ENCODE measurements at places on chromosomes 11 and 22.

DNA sequence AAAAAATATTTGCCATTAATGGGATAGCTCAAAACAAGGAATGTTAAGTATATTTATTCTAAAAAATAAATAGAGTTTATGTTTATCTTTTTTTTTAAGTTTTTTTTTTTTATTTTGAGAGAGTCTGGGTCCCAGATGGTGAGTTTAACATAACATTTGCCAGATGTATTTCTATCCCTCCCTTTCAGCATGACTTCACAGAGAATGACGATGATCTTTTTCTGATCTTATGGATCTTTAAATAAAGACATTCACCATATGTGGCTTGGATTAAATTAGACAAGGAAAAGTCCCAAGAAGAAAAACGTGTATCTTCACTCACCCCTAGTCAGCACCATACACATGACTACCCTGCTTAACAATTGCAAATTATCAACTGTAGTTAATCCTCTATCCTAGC, 839.8 kb upstream of the CNTN5 start:
- DNase-seq, result no peak

DNA sequence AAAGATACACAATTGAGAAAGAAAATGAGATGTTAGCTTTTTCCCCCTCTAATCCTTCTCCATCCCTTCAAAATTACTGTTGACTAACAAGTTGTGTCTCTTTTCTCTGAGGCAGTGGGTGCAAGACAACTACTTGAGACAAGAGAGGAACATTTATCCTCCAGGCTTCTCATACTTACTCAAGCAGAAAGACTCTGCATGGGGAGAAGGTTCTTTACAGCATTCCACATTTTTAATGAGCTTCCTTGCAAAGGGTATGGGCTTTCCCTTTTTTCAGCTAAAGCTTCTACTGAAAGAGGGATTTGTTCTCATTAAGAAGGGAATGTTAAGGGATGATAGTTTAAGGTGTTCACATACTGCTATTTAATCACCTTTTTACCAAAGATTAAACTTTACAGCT, 47.8 kb downstream of the PAX6 start:
- DNase-seq, result no peak

DNA sequence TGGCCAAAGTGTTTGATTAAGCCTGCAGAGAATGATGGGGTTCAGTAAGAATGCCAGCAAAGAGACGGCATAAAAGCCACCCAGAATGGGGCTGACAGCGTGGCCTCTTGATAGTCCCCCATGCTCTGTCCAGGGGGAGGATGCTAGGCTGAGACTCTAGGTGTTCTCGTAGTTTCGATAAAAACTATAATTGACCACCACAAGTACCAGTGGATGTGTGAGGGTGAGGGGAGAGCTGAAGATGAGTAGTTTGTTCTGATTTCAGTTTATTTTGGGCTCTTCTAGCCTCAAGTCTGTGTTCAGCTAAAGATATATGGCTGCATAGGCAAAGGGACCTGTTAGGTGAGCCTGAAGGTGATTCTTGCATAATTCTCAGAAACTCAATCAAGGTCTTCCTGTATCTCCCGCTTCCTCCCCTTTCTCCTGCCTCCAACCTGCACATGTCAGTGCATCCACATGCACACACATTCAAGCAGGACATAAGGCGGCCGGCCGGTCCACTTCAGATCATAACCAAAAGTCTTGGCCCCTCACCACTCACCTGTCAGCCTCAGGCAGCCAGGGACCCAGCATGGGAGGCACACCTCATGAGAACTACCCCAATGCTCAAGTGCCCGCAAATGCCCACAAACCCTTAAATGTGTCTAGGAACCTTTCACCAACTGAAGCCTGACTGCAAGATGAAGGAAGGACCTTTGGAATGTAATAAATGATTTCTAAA, 31.2 kb downstream of the FLI1 start:
- no peak for DNase-seq

DNA sequence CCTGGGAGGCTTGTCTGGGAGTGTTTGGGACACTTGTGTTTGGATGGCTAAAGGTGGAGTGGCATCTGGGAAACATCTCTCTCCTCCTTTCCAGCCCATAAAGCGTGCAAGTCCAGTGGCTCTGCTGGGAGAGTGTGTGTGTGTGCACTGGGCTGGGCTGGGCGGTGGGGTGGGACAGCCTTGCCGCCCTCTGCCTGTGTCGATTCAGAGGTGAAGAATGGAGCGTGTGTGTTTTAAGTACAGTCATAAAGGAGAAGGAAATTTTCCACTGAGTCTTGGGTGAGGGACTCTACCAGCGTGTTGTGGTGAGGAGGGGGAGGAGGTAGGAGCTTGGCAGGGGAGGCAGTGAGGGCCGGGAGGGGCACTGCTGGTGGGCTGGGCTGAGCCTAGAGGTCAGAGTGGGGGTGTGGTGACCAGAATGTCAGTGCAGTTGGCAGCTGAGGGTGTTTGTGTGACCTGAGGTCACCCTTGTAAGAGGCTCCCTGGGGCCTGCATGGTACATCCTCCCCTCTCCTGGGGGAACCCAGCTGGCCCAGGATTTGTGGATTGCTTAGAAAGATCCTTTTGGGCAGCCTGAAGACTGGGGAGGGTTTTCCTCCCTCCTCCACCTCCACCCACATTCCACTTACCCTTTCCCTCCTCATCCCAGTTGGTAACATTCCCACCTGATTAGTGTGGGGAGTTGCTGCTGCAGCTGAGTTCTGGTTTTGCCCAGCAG, 1.7 kb downstream of the TIMP3 start:
- DNase-seq, result no peak

GRCh38 chr11:105903113-105903512, 118.9 kb downstream of the MSANTD4 start:
- no peak for DNase-seq

- no peak for DNase-seq
These were observed 13.5 kb downstream of the C11orf97 start for GRCh38 chr11:94525546-94526324.

DNA sequence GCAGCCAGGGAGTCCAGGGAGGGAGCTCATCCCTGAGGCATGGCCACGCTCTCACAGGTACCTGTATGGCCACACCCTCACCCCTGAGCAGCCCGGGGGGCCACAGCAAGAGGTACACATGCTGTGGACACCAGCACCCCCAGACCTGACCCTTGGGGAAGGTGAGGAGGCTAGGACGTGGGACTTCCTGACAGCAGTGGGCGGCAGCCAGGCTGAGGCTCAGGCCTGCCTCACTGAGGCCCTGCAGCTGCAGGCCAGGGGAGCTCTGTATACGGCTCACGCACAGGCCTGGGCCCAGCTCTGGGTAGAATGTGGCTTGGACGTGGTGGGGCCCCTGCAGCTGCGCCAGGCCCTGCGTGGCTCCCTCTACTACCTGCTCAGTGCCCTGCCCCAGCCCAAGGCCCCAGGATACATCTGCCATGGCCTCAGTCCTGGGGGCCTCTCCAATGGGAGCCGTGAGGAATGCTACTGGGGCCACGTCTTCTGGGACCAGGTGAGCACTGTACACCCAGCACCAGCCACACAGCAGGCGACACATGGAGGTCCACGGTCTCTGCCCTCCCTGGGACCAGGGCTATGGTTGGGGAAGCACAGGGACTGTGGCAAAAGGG, 1.8 kb downstream of the PGGHG start:
- no peak for DNase-seq

GRCh38 chr11:98625526-98625925, 395.2 kb upstream of the CNTN5 start:
- DNase-seq, result no peak

- no peak for DNase-seq
These were observed 607.9 kb downstream of the NTM start for GRCh38 chr11:131978351-131978750.

GRCh38 chr11:77470504-77470903, 3.4 kb downstream of the PAK1 start:
- no peak for DNase-seq

DNA sequence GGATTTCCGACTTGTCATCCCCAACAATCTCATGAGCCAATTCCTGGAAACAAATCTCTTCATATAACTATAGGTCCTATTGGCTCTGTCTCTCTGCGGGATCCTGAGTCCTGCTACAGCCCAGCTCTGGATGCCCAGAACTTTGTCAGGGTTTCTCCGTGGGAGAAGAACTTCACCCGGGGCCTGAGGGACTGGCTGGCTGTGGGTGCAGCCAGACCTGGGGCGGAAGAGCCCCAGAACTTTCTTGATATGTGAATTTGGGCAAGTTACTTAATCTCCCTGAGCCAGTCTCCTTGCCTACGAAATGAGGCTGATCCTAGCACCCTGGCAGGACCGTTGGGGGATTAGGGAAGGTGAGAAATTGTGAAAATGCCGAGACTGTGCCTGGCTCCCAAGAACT, 6.6 kb upstream of the TRIM29 start:
- DNase-seq, result no peak

DNA sequence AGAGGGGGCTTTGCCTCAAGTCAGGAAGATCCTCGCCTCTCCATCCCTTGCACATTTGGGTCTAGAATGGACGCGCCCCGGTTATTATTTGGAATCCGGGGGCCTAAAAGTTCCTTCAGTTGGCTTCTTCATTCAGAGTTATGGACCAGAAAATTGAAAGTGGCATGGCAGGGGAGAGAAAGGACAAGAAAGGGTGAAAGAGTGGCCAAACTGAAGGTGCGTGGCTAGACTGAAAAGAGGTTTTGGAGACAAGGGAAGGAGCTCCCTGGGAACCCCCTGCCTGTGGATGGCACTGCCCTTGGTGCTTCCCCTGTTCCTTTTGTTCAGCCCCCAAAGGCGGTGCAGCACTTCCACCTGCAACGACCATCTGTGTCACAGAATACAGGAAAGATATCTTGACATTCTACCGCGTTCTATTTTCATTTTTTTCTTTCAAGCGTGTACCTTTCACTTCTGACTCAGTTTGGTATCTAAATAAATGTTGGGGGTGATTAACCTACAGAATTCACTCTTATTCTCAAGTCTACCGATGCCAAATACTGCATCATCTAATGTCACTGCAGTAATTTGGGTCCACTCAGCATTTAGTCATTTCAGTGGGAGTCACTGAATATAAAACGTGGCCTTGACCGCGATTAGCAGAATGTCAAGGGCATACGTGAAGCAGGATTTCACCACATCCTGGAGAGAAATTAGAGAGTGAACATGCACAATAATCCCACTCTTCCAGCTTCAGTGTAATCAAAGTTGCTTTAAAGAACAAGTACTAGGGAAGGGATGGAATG, 88.1 kb upstream of the ARHGAP32 start:
- DNase-seq, result no peak

GRCh38 chr11:11895672-11896071, 53.9 kb downstream of the USP47 start:
- no peak for DNase-seq

DNA sequence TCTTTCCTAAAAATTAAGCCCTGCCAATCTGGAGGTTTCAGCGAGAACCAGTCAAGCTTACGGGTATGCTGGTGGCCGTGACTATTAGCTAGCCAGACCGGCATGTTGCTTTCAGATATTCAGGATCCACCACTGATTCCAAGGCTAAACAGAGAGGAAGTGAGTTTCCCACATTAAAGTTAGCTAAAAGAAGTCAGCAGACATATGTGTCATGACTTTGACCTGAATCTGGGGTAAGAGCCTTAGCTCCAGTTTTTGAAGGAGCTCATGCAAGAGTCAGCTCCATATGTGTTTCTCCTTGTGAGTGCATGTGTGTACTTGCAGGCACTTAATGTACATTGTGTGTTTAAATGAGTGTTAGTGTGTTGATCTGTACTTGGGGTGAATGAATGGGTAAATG, 1.4 kb downstream of the ZFPL1 start:
- no peak for DNase-seq

GRCh38 chr22:50169774-50170341, 673 bp upstream of the PANX2 start:
- DNase-seq, result no peak

- DNase-seq, result no peak
These were observed 22.8 kb upstream of the HMOX1 start for GRCh38 chr22:35357883-35358621.

DNA sequence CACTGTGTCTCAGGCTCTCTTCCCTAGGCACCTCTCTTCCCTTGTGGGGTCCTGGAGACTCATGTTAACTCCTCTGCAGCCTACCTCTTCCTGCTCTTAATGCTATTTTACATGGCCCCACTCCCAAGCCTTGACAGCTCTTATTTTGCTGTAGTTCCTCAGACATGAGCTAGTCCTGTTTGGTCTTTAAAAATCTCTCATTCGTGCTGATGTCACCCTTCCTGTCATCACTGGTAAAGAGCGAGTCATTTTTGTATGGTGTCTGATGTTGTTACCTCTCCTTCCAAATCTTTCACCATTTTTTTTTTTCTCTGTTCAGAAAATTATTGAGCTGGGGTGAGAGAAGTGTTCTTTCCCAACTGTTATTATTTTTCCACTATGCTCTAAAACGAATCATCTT, 84.8 kb upstream of the ZBED5 start:
- DNase-seq, result no peak

DNA sequence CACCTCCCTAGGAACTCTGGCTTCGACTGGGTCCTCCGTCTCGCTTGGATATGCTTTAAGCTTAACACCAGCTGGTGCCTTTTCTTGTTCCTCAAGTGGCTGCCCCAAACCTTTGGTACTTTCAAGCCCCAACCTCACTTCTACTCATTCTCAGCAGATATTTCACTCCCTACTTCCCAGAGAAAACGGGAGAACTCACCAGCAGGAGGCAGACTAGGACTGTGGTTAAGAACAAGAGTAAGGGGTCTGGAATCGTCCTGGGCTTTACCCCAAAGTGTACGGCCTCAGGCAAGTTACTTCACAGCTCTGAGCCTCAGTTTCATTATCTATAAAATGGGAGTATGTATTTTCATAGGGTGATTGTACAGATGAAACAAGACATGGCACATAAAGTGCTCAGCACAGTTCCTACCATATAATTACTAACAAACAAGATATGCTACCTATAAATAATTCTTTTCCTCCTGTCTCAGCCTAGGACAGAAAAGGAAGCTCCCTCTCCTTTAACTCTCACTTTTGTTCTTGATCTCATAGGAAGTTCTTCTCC, 37.8 kb downstream of the PAMR1 start:
- no peak for DNase-seq

DNA sequence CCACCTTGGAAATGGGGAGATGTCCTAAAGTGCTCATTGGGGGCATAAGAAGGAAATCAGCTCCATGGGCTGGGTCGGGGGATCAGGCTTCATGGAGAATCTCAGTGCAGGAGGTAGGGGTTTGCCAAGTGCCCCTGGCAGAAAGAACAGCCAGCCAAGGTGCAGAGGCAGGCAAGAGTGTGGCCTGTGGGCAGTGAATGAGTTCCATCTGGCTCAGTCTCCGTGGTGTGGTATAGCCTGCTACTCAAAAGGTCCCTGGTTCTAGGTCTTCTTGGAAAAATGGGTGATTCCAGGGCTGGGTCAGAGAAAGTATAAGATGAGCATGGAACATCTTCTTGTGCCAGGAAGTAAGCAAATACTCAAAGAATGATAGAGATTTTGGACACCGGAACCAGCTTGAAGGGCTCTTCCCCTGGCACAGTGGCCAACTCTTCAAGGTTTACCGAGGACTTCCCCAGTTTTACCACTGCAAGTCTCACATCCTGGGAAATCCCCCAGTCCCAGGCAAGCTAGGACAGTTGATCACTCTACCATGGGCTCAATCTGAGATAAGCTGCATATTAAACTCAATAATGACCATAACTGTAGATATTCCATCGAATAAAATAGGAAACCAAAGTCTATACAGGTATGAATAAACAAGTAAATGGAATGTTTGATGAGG, 10.6 kb upstream of the ARAP1 start:
- DNase-seq, result no peak

Data from naive thymus-derived CD8-positive, alpha-beta T cell (primary cell).